ENCODE measurements at places on chromosomes 4 and X. TPM values are rescaled to one million over a fixed set of nuclear protein-coding genes. Genes with fewer than 3 reads are reported as not detected.

- H3K4me3 ChIP-seq, result no peak overlapping the region
- DNase-seq, result no peak
Measured at GRCh38 chrX:9285342-9285771, 179.5 kb upstream of the TBL1X start.

DNA sequence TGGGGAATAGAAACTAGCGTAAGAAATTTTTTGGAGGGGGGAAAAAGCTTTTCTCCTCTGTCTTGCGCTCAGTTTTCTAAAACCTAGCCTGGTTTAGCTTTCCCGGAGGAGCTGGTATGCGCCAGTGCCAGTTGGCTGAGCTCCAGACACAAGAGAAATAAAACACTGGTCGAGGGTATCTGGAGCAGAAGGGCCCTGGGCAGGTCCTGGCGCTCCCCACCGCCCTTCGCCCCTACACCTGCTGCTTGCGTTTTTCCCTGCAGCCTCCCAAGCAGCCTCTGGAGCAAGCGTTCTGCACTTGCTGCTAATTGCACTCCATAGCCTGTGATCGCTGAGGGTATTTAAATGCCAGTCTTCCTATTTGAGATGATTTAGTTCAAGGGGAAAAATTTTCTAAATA is 816 bp downstream of the EREG start:
- H3K36me3 ChIP-seq, result no peaks in the 10 kb centered on the region
- no peak for DNase-seq
- peaks cover 15% of the 10 kb centered on the region for H3K4me1 ChIP-seq
- H3K27me3 ChIP-seq, result peaks cover 58% of the 10 kb centered on the region

GRCh38 chr4:171582961-171583581 is 230.1 kb upstream of the GALNTL6 start:
- H3K4me1 ChIP-seq, result no peaks in the 10 kb centered on the region
- no peaks in the 10 kb centered on the region for H3K36me3 ChIP-seq
- no peak for DNase-seq
- no peak overlapping the region for H3K4me3 ChIP-seq
- no peak overlapping the region for H3K27ac ChIP-seq

GRCh38 chr4:788636-789297 is 37.2 kb downstream of the CPLX1 start:
- DNase-seq, result no peak
- H3K4me1 ChIP-seq, result peaks cover 25% of the 10 kb centered on the region
- H3K27me3 ChIP-seq, result peaks cover 29% of the 10 kb centered on the region
- no peak overlapping the region for H3K4me3 ChIP-seq

- no peaks in the 10 kb centered on the region for H3K36me3 ChIP-seq
- H3K27me3 ChIP-seq, result no peaks in the 10 kb centered on the region
- H3K4me1 ChIP-seq, result peaks cover 6% of the 10 kb centered on the region
- H3K4me3 ChIP-seq, result no peak overlapping the region
- no peak overlapping the region for H3K27ac ChIP-seq
- no peak for DNase-seq
Measured at GRCh38 chrX:16488959-16489358, 161.0 kb upstream of the S100G start.

DNA sequence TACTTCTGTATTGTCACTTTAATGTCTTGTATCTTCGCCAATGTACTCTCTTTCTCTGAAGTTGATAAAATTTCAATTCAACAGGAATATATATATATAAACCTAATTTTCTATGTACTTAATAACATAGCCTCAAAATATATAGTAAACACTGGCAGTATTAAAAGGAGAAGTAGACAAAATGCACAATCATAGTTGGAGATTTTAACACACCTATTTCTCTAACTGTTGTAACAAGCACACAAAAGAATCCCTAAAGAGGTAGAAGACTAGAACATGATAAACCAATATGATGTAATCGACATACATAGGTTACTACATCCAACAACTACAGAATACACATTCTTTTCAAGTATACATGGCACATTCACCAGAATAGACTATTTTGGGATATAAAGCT is 65.5 kb downstream of the ZNF81 start:
- H3K4me3 ChIP-seq, result no peak overlapping the region
- no peak for DNase-seq
- H3K4me1 ChIP-seq, result no peaks in the 10 kb centered on the region
- H3K36me3 ChIP-seq, result no peaks in the 10 kb centered on the region
- no peaks in the 10 kb centered on the region for H3K27me3 ChIP-seq

DNA sequence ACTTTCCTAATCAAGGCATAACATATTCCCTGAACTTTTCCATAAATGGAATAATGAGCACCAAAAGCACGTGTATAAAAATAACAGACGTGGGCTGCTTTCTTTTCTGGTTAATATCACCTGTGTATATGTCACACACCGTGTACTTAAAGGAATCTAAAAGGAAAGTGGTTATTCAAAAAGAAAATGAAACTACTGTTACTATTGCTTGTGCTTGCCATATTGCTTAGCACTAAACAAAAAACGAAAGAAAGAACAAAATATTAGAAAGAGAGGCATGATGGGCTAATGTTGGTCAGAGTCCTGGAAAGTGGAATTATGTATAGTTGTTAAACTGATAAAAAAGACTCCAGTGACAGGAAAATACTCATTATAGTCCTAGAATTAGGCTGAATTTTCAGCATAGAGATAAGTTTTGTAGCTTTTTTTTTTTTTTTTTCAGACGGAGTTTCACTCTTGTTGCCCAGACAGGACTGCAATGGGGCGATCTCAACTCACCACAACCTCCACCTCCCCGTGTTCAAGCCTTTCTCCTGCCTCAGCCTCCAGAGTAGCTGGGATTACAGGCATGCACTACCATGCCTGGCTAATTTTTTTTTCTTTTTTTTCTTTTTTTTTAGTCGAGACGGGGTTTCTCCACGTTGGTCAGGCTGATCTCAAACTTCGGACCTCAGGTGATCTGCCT is 123.2 kb downstream of the PABPC4L start:
- no peak overlapping the region for H3K27ac ChIP-seq
- H3K27me3 ChIP-seq, result no peaks in the 10 kb centered on the region
- no peaks in the 10 kb centered on the region for H3K36me3 ChIP-seq
- no peak for DNase-seq

DNA sequence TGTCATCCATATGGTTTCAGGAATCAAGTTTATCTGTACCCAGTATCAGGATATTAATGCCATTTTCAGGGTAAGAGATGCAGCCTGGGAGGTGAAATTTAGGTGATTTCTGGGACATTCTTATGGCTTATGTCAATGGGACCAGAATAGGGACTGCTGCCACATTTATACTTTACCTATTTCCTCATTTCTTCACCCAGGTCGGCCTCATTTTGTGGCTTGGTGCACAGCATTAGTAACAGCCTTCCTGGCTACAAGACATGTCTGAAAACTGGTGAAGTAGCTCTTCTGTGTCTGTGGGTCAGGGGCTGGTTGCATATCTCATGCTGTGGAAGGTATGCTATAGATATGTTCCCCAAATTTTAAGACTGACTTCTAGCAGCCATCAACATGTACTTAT is 284.8 kb downstream of the AFF2 start:
- no peaks in the 10 kb centered on the region for H3K4me1 ChIP-seq
- no peak overlapping the region for H3K27ac ChIP-seq
- H3K36me3 ChIP-seq, result no peaks in the 10 kb centered on the region
- H3K4me3 ChIP-seq, result no peak overlapping the region

- H3K27ac ChIP-seq, result no peak overlapping the region
- H3K4me1 ChIP-seq, result no peaks in the 10 kb centered on the region
- no peak for DNase-seq
- H3K36me3 ChIP-seq, result no peaks in the 10 kb centered on the region
Measured at GRCh38 chrX:102697494-102697893, 14.8 kb upstream of the GPRASP2 start.

- no peaks in the 10 kb centered on the region for H3K27me3 ChIP-seq
- no peak for DNase-seq
- H3K4me1 ChIP-seq, result no peaks in the 10 kb centered on the region
- H3K27ac ChIP-seq, result no peak overlapping the region
- H3K36me3 ChIP-seq, result no peaks in the 10 kb centered on the region
Measured at GRCh38 chr4:20085156-20085555, 166.5 kb upstream of the SLIT2 start.

DNA sequence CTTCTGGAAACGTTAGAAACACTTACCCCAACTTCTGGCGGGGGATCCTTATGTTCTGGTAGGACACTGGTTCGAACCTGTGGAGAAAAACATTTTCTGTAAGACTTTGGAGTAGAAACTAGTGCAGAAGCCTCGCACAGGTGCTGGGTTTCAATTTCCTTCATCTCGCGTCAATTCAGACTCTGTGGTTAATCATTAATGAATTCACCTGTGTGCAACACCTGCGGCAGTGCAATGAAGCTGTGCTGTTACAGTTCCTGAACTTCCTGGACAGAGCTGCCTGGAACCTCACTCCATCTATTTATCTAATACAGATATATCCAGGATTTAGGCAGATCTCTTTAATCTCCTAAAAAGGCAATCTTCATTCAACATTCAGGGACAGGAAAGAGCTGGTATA is 531.4 kb downstream of the INPP4B start:
- no peaks in the 10 kb centered on the region for H3K27me3 ChIP-seq
- peak overlapping the region; percentile 41 for H3K27ac ChIP-seq
- peaks cover 14% of the 10 kb centered on the region for H3K36me3 ChIP-seq
- no peak for DNase-seq

GRCh38 chrX:155611302-155611701 is 1.4 kb downstream of the TMLHE start:
- peak overlapping the region; percentile 15 for H3K4me3 ChIP-seq
- H3K36me3 ChIP-seq, result no peaks in the 10 kb centered on the region
- H3K27me3 ChIP-seq, result no peaks in the 10 kb centered on the region
- H3K27ac ChIP-seq, result peak overlapping the region; percentile 91

GRCh38 chr4:6561706-6562371 is 13.2 kb upstream of the MAN2B2 start:
- H3K4me1 ChIP-seq, result peaks cover 10% of the 10 kb centered on the region
- H3K36me3 ChIP-seq, result peaks cover 9% of the 10 kb centered on the region
- peaks cover 74% of the 10 kb centered on the region for H3K27me3 ChIP-seq
- no peak for DNase-seq
- H3K27ac ChIP-seq, result no peak overlapping the region
- H3K4me3 ChIP-seq, result peak overlapping the region; percentile 83

- no peak overlapping the region for H3K27ac ChIP-seq
- H3K4me3 ChIP-seq, result no peak overlapping the region
- H3K4me1 ChIP-seq, result no peaks in the 10 kb centered on the region
- no peak for DNase-seq
Measured at GRCh38 chrX:153867139-153867538, 18.8 kb downstream of the L1CAM start.

DNA sequence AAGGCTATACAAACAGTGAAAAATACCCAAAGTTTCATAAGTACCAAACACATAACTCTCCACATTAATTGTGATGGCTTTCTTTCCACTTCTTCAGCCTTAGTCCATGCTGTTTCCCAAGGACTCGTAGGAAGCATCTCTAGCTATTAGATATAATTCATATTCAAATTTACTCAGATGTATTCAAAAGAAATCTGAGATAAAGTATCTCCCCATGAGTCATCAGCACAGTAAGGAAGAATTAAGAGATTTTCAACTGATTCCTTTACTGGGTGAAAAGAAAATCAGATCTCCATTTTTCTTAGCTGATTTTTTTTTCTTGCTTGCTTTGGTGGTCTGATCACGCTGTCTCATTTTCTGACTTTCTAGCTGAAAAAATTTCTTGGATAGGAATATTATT is 71.7 kb downstream of the MID1 start:
- no peak overlapping the region for H3K27ac ChIP-seq
- H3K4me1 ChIP-seq, result no peaks in the 10 kb centered on the region
- H3K27me3 ChIP-seq, result no peaks in the 10 kb centered on the region
- H3K4me3 ChIP-seq, result no peak overlapping the region
- H3K36me3 ChIP-seq, result no peaks in the 10 kb centered on the region
- DNase-seq, result no peak

GRCh38 chrX:34790026-34790425 is 132.9 kb upstream of the TMEM47 start:
- H3K27ac ChIP-seq, result no peak overlapping the region
- no peak overlapping the region for H3K4me3 ChIP-seq
- no peaks in the 10 kb centered on the region for H3K36me3 ChIP-seq
- no peaks in the 10 kb centered on the region for H3K27me3 ChIP-seq
- H3K4me1 ChIP-seq, result no peaks in the 10 kb centered on the region

DNA sequence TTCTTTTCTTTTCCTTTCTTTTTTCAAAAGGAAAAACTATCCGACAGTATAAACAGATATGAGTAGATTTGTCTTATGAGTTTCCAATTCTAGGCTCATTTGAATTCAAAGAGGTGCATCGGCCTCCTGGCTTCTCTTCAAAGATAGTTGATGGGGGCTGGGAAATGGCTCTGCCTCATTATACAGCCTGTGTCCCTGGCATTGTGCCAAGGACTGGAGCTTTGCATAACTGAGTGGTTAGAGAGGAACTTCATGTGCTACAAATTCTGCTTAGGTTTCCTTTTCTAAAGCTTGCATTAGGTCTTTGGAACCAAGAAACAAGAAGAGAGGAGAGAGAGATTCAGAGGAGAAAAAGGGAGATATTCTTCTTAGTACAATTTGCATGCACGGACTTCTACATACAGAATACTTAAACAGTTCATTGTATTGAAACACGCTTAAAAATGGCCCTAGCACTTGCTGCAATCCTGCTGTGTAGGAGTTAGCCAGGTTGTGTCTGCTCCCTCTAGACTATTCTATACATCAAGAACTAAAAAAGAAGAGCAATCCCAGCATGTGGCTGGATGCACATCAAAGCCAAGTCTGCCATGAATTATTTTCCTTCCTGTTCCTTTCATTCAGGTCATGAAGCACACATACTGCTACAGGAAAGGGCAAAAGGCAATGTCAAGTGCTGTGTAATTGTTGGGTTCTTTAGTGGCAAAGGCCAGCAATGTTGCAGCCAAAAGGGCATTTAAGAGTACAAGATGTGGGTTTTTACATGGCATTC is 70.9 kb downstream of the INTS12 start:
- no peaks in the 10 kb centered on the region for H3K36me3 ChIP-seq
- DNase-seq, result no peak
- H3K27ac ChIP-seq, result no peak overlapping the region
- H3K27me3 ChIP-seq, result peaks cover 24% of the 10 kb centered on the region
- H3K4me3 ChIP-seq, result no peak overlapping the region
- peaks cover 3% of the 10 kb centered on the region for H3K4me1 ChIP-seq

Gene F9
- not detected for total RNA-seq

Gene KLKB1
- 1.5 TPM for total RNA-seq

Gene NSG1
- 50.9 TPM for total RNA-seq

Gene FHDC1
- total RNA-seq, result 0.10 TPM

Gene IRS4
- total RNA-seq, result not detected

Gene DUSP21
- total RNA-seq, result not detected

Gene MAGEB6
- not detected for total RNA-seq

Gene PDS5A
- 102 TPM for total RNA-seq
